ENCODE measurements at places on chromosomes 11 and 22.

- DNase-seq: no peak
Observed at GRCh38 chr11:83456566-83456965, 170.4 kb upstream of the CCDC90B start.

GRCh38 chr11:58609723-58610122, 12.7 kb upstream of the CNTF start:
- no peak for DNase-seq

DNA sequence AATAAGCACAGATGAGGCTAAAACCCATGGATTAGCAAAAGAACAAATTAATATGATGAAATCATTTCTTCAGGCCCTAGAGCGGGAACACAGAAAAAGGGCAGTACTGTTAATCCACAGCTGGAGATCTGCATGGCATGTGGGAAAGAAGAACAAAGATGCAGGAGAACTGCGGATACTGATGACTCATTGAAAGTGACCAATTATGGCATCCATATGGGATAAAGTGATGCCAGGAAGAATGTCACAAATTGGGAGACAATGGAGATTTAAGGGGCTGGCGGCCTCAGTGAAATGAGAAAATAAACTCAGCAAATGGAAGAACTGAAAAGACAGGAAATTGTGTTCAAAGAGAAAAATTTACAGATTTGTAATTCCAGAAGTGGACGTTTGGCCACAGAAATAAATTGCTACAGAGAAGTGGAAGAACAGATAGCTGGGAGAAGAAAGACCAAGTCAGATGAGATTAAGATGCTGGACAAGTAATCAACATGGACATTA, 39.4 kb downstream of the SIK3 start:
- DNase-seq: no peak

GRCh38 chr11:64347193-64347867, 7.3 kb downstream of the CCDC88B start:
- no peak for DNase-seq

DNA sequence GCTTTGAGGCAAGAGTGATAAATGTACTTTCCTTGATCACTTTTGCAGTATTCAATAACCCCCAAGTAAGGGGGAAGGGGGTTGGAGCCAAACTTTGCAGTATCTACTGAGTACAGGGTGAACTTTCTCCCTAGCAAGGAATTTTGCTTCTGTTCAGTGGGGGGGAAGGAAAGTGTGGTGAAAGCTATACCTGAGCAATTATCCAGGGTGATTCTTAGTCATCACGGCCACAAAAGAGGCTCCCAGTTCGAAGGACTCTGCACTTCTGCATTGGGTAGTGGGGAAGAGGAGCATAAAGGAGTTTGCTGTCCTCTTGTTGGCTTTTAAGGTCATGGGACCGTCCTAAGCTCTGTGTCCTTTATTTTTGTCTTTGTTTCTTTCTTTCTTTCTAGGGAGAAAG, 346.5 kb upstream of the SYN3 start:
- DNase-seq: no peak

DNA sequence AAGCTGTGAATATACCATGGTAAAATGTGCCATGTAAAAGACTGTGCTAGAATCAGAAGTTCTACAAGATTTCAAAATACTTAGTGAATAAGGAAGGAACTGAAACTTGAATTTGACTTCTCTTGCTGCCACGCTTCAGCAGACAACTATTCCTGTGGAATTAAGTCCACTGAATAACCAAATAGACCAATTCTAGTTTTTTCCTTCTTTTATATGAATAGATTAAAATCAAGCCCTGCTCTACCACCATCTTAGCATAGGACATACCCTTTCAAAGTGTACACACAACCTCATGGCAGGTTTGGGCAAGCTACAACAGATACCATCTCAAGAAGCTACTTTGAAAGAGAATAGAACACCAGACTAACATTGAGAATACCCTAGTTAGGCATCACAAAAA, 23.4 kb upstream of the CLNS1A start:
- DNase-seq: no peak

DNA sequence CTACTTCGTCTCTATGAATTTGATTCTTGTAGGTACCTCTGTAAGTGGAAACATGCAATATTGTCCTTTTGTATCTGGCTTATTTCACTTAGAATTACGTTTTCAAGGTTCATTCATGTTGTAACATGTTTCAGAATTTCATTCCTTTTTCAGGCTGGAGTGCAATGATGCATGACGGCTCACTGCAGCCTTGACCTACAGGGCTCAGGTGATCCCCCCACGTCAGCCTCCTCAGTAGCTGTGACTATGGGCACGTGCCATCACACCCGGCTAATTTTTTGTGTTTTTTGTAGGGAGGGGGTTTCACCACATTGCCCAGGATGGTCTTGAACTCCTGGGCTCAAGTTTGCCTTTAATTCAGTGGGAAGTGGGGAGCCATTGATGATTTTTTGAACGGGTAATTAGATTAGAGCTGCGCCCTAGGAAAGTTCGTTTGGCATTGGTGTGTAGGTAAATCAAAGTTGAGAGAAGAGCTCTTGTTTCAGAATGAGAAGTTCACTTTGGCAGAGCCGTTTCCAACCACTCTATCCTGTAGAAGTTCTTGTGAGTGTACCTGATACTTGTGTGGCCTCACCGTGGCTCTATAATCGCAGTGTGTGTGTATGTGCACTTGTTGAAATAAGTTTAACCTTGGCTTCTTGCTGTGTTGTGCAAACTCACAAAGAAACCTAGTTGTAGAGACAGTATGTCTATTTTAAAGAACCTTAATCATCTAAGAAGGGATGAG, 115.9 kb downstream of the NAV2 start:
- DNase-seq: no peak

DNA sequence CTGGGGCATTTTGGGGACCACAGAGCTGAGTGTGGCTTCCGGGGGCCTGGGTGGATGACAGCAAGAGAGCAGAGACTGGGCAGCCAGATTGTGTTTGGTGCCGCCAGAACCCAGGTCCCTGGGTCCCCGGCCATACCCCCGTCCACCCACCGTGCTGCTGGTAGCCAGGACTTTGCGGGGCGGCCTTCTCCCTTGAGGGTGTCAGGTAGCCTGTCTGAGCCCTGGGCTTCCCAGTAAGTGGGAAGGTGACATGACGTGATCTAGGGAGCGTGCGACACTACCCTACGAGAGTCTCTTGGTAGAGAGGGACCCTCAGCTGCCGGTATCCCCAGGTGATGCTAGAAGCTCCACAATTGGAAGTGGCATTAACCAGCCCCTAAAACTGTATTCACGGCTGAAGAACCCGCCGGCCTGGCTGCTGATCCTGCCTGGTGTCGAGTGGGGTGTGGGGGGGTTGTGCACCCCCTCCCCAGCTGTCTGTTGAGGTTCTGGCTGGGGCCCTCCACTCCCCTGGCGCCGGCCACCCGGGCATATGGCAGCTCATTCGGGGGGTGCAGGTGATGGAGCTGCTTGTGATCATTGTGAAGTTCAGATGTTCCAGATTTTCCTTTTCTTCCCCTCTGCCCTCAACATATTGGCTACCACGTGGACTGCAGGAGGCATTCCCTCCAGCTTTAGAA, 66.9 kb downstream of the MPPED1 start:
- DNase-seq: no peak

DNA sequence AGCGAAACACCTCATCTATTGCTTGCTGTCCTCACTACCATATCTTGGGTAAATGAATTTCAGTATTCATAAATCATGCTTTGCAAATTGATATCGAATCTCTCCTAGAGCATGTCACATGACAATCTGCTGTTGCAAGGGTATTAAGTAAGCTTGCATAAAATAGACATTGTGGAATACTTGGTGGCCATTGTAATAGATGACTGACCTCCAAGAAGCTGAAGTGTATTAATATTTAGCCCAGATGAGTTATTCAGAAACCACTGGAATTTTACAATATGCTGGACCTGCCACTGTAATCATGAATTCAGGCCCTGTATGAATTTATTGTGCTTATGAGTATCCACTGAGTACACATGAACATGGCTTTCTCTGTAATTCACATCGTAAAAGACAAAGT, 289.7 kb upstream of the ARHGAP42 start:
- no peak for DNase-seq

- no peak for DNase-seq
Observed at GRCh38 chr11:12196308-12196707, 85.9 kb downstream of the MICAL2 start.

DNA sequence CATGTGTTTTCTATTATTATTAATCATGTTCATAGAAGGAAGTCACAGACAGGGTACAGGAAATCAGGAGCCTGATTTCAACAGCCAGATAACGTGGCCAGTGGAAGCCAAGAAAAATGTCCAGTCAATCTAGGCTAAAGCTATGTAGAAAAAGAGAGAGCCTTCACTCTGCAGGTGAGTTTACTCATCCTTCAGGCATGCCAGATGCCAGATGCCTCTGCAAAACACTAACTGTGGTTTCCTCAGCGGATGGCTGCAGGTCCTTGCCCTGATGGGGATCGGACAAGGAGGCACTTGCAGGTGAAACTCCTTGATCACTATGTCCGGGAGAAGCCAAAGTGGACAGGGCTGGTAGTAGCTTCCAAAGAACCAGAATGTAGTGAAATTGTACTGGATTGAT, 962.3 kb upstream of the RAG2 start:
- DNase-seq: no peak

GRCh38 chr11:60918939-60919265, 4.9 kb downstream of the TMEM109 start:
- no peak for DNase-seq

- no peak for DNase-seq
Observed at GRCh38 chr22:44581096-44581435, 83.0 kb upstream of the RTL6 start.

- no peak for DNase-seq
Observed at GRCh38 chr11:86288776-86289507, 13.1 kb upstream of the HIKESHI start.

DNA sequence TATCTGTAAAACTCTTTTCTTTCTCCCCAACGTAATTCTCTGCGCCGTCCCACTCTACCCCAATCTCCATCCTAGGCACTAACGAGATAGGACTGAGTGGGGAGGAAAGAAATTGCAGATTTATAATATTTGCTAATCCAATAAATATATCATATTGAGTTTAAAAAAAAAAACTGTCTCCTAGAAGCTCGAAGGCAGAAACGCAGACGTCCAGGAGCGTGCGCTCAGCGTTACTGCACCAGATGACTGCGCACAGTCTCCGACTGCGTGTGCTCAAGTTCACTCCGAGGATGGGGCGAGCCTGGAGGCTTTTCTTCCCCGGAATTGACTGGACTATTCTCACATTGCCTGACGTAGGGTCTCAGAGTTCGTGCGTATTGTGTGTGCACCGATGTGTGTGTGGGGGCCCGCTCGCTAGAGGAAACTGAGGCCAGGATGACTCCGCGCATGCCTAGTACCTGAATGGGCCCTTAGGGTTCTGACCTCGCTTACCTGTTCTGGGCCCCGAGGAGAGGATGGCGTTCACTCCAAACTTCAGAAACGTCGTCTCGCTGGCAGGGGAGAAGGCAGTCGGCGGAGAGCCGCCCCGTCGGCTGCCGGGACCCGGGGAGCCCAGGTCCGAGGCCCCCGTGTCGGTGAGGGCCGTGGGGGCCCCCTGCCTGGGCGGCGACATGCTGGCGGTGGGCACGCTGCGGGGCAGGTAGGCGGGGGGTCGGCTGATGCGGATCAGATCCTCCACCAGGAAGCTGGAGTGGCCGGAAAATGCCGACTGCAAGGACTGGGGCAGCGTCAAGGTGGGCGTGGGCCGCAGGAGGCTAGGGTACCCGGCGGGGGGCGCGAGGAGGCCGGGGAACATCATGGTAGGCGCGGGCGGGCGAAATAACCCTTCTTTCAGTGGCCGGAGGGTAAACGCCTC, 551 bp downstream of the DBX1 start:
- no peak for DNase-seq

DNA sequence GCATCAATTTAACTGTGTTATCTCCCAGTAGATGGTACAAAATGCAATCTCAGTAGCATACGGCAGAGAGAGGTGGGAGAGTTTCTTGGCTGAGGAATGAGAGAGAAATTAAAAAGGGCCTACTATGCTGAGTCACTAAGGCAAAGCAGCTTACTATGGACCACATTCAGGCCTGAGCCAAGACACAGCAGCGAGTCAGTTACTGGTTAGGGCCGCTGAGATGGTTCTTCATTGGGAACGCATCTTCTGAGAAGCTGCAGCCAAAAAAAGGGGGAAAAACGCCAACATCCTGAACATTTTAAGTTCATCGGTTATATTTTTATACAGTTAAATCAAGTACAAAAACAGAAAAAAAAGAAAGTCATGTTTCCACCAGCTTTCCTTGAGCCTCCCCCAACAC, 61.1 kb upstream of the BDNF start:
- no peak for DNase-seq

GRCh38 chr11:18243783-18244362, 4.6 kb downstream of the SAA2 start:
- DNase-seq: peak; percentile 15
